ENCODE measurements at places on chromosomes 1 and 21. TPM values are rescaled to one million over a fixed set of nuclear protein-coding genes. Genes with fewer than 3 reads are reported as not detected.

The TTC4 gene
- total RNA-seq = 18.2 TPM

The CXADR gene
- 38.3 TPM for total RNA-seq

The CD1C gene
- total RNA-seq = 0.66 TPM

The LYSMD1 gene
- 11.7 TPM for total RNA-seq

The BGLAP gene
- 2.9 TPM for total RNA-seq

The MSH4 gene
- 0.32 TPM for total RNA-seq

DNA sequence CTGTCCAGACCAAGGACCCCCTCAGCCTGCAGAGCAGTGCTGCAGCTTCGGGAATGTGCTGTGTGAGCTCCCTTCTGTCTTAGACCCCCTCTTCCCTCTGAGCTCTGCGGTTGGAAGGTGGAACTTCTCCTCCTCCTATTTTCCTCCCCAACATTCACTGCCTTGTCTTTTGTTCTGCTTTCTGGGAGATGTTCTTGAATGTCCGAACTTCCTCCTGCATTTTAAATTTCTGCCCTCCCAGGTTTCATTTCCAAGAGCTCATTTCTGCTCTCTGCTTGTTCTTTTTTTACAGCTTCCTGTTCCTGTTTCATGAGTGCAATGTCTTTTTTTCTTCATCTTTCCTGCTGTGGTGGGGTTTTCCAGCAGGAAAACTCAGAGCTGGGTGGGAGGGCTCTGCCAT is 29.3 kb downstream of the RRP1 start:
- DNase-seq = no peak

DNA sequence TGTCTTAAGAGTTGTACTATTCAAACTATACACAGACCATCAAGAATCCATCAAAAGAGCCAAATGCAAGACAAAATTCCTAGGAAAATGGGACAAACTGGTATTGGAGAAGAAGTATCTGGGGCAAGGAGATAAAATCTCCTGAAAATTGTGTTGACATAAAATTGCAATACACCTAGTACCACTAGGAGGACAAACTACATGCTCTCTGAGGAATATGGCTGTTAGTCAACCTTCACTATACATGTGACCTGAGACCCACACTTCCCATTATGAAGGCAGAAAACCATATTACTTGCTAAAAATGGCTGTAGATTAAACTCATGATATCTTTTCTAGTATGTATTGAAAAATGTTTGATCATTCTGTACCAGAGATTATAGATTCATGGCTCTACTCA is 30.0 kb downstream of the IRF2BP2 start:
- DNase-seq = no peak

DNA sequence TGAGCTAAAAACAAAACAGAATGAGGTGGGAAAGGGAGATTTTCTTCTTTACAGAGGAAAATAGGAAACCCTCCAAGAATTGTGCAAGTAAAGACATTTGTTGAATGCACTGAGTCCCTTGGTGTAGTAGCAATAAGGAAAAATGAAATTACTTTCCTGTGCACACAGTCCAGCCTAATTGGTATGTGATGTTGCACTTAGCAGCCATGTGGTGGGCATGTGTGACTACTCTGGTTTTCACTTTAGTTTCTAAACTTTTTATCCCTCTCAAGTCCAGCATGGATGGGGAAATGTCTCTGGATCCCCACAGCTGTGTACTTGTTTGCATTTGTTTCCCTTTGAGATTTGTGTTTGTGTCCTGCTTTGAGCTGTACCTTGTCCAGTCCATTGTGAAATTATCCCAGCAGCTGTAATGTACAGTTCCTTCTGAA is 7.1 kb upstream of the AGO3 start:
- DNase-seq = no peak

- DNase-seq = no peak
These were observed 422.6 kb downstream of the NUF2 start for GRCh38 chr1:163744301-163744887.

DNA sequence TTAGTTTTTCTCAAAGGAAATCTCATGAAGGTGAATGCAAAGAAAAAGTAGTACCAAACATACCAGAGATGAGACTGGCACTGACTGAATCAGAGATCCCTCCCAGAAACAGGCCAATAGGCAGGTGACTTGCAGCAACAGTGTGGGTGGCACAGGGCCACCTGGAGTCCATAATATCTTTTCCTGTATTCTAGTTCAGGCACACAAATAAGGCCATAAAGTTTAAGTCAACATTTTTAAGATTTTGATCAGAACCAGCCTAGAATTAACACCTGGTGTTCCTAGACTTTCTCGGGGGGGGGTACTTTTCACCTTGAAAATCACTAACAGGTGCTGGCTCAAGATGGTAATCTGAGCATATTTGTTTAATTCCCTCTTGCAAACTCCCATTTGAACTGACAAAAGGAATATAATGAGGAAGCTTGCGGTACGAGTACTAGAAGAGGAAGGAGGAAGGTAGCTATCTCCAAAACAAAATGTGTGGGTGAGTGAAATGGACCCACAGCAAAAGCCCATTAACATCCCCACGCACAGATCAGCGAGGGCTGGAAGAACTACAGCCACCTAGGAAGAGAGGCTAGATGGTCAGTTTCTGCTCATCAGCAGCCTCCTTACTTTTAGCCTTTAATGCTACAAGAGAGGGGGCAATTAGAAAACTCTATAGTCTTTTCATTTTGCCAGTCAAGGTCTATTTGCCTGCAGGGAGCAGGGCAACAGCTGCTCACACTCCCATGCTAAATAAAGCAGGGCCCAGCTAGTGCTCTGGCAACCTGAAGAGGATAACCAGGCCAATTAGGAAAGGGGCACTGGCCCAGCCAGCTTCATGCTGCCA is 18.9 kb downstream of the SDE2 start:
- DNase-seq = no peak

GRCh38 chr1:51871351-51871975 is 7.1 kb downstream of the NRDC start:
- DNase-seq = no peak

DNA sequence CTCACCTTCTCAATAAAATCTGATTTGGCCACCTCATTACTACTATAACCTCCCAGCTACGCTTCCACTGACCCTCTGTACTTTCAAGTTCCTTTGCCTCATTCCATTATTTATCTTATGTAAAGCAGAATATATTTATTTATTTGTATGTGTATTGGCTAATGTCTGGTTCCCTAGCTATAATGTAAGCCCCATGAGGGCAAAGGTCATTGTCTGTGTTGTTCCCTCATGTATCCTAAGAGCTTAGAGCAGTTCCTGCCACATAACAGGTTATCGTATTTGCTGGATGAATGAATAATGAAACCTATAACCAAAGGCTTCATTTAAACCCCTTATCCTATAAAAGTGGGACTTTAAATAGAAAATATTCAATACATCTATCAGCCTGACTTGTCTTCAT is 77.9 kb upstream of the DPT start:
- no peak for DNase-seq

DNA sequence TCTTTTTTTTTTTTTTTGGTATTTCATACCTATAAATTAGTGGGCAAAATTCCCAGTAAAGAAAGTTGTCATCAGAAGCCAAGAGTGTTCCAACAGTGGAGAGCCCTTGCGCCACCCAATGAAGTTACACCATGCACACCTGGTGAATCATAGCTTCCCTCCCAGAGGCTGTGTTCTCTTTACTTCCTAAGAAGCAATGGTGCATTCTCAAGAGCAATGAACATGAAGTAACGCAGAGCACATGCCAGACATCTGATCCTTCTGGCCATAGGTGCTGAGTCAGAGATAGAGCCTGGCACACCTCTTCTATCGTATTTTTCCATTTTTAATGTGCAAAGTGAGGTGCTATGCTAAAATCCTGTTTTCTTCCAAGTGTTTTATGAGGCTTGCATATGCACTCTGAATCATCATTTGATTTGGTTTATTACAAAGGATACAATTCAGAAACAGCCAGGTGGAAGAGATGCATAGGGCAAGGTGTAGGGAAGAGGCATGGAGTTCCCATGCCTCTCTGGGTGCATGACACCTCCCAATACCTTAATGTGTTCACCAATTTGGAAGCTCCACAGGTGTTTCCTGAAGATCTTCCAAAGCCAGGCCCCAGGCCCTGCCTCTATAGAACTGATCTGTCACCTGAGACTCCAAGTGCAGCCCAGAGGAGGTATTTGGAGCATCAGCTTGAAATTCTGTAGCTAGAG is 408.0 kb downstream of the SIPA1L2 start:
- DNase-seq = no peak

- no peak for DNase-seq
These were observed 131.3 kb upstream of the ARHGEF16 start for GRCh38 chr1:3323021-3323795.

DNA sequence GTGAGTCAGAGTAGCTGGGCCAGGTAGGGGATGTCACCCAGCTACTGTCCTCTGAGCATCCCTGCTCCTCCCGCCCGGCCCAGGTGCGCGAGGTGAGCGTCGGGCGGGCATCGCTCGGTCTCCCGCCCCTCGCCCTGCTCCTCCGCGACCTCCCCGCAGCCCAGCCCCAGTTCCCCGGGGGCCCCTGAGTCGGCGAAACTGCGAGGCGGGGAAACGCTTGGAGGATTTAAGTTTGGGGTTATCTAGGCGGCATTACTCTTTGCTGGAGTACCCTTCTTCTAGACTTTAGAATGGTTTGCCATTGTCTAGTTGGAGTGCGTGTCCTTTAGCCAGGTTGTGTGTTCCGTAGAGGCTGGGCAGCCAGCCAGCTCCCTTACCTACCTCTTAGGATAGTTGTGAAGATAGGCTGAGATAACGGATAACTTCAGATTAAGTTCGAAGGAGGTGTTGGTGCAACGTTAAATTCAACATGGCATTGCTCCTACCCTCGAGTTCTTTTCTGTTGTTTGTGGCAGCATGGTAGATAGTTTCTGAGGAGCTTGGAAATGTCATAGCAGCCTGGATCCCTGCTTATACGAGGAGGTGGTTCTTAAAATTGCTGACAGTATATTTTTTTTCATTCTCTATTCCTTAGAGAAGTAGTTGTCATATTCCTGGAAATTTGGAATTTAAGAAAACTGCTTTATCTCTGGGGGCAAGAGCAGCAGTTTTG is 697 bp downstream of the AGO3 start:
- DNase-seq = no peak

- no peak for DNase-seq
These were observed 105.2 kb downstream of the LAMC2 start for GRCh38 chr1:183291216-183291762.

GRCh38 chr1:116825720-116826438 is 71.6 kb downstream of the CD2 start:
- DNase-seq = no peak

GRCh38 chr1:101153692-101154091 is 83.1 kb upstream of the S1PR1 start:
- no peak for DNase-seq
